Colonic mucosa (tissue), 4 donors: ENCODE measurements at places on chromosomes 3 and 15.

DNA sequence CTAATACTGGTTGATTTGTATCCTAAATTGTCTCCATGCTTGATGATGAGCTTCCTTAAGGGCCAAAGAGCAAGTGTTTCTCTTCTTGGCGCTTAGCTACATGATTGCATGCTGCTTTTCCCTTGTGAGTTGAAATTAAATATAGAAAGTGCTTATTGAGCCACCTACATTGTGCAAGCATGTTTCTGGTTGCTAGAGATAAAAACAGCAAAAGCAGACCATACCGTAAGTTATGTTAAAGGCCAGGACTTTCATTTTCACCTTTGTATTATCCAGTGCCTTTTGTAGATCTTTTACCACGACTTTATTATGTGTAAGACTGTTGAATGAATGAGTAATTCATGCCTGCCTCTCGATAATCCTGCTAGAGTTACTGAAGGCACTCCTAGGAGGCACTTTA is 41.9 kb upstream of the CCNB2 start:
- no peak for DNase-seq

GRCh38 chr3:193240436-193240849 is 579 bp upstream of the PLAAT1 start:
- no peak for DNase-seq

DNA sequence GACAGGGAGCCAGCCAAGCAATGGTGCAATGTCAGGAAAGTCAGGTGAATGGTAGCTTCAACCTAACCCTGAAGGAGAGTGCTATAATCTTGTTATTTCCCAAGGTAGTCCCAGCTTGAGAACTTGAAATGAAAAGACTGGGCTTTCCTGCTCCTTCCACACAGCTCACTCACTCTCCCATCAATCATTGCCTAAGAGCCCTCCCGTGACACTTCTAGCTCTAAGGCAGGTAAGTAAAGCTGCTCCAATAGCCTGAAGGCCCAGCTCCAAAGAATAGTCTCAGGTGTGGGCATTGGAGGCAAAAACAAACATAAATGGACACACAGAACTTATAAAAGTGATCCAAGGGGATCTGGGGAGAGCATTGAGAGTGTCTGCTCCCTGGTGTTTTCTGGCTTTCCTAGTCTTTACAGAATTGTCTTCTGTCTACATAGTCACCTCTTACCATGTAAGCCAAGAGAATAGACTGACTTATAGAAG is 63.1 kb upstream of the TBC1D5 start:
- DNase-seq: no peak

GRCh38 chr3:178849199-178849910 is 222.3 kb downstream of the ZMAT3 start:
- no peak for DNase-seq

DNA sequence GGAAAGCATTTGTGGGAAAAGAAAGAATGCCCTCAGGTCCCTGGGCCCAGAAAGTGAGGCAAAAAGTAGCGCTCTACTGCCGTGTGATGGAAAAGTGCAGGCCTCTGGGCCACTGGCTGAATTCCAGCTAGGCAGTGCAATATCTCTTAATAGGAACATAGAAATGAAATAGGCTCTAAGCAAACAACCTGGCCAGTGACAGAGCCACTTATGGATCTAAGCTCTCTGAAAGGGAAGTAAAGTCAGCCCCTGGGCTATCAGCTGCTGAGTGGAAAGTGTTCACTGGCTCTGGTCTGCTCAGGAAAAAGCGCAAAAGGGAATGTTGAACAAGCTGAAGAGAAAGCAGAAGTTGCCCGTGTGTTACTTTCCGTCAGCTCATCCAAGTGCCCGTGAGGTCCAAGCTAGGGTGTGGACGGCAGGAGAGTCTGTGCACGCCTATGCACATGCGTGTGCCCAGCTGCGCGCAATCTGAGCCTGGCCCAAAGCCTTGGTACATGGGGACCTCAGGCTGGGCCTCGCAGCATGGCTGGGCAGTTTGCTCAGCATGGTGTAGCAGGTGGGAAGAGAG is 74.0 kb upstream of the RAD18 start:
- DNase-seq: no peak

GRCh38 chr15:77546050-77546501 is 86.6 kb downstream of the LINGO1 start:
- DNase-seq: no peak
